ENCODE measurements at places on chromosomes 5 and 9.

- peak; percentile 81 for DNase-seq
Observed at GRCh38 chr9:34992376-34992951, 2.9 kb downstream of the DNAJB5 start.

GRCh38 chr9:71637926-71638325 is 130.4 kb downstream of the CEMIP2 start:
- DNase-seq = no peak

DNA sequence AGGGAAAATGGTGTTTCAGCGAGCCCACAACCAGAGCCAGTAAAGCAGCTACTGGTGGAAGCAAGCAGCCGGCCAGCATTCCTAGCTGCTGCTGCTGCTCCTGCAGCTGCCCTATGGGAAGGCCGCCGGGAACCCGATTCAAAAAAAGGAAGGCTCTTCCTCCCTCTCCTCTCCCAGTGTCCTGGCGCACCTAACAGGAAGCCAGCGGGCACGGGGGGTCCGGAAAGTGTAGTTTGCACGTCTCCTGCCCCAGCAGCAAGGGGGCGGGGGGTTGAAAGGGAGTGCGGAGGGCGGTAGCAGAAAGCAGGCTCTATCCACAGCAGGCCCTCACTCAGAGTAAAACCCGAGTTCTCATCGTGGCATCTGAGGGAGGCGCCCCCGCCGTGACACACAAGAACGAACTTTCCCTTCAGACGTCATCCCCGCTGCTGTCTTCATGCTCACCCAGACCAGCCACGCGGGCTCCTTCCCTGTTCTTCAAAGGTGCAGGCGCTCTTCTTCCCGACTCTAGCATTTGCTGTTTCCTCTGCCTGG is 16.5 kb downstream of the GRXCR2 start:
- DNase-seq = no peak

DNA sequence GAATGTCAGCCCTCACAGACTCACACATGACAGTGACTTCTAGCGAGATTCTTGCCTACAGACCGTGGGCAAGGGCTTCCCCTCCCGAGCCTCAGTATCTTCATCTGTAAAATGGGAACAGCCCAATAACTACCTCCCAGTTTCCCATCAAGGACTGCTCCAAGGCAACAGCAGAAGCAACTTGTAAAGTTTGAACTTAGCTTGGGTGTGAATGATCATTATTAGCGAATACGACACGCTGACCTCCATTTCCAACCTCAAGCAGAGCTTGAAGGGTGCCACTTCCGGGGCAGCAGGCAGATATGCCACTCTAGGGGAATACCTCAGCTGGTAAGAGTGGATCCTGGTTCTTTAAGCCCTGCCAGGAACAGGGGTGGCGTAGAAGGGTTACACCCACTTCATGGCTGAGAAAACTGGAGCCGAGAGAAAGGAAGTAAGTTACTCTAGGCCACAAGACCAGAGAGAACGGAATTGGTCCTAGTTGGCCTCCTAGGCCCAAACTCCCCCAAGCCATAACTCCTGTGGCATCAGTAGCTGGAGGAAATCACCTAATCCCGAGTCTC is 2.0 kb downstream of the RNF44 start:
- no peak for DNase-seq

DNA sequence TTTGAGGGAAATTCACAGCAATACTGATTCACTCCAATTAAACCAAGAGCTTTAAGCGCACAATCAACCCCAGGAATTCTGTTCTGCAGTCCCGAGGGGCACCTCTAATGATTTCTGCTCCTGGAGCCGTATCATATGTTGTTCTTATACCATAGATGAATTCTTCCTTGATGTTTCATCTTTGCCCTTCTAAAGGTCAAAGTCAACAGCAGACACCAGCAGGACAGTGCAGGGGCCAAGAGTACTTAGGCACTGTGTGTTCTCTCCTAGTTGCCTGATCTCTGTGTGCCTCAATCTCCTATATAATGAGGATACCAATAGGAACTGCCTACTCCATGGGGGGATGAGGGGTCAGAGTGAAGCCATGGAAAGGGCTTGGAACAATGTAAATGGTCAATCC is 16.5 kb downstream of the EPB41L4B start:
- no peak for DNase-seq

GRCh38 chr5:85049020-85049419 is 664.3 kb upstream of the EDIL3 start:
- peak; percentile 10 for DNase-seq

DNA sequence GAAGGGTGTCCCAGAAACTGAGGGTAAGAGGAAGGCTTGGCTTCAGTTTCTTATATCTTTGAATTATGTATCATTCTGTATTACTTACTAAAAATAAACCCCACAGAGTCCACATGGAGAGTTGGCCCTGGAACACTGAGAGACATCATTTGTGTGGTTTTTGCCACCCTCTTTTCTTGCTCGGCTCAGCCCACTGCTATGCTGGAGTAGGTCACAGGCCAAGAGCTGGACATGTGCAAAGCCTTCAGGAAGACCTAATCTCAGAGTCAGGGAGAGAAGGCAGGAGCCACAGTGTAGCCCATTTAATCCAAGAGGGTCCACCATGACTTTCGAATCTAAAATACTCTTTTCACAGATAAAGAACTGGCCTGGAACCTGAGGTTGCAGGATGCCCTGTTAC is 47.5 kb downstream of the MAMDC2 start:
- DNase-seq = no peak

- peak; percentile 29 for DNase-seq
Observed at GRCh38 chr5:179699616-179700237, 960 bp downstream of the CANX start.

- no peak for DNase-seq
Observed at GRCh38 chr5:102893942-102894341, 138.8 kb downstream of the PAM start.

GRCh38 chr9:100911273-100911672 is 117.3 kb upstream of the PLPPR1 start:
- no peak for DNase-seq

GRCh38 chr5:107544476-107544875 is 126.3 kb downstream of the EFNA5 start:
- DNase-seq = no peak

GRCh38 chr5:2738700-2739359 is 12.6 kb downstream of the IRX2 start:
- no peak for DNase-seq

DNA sequence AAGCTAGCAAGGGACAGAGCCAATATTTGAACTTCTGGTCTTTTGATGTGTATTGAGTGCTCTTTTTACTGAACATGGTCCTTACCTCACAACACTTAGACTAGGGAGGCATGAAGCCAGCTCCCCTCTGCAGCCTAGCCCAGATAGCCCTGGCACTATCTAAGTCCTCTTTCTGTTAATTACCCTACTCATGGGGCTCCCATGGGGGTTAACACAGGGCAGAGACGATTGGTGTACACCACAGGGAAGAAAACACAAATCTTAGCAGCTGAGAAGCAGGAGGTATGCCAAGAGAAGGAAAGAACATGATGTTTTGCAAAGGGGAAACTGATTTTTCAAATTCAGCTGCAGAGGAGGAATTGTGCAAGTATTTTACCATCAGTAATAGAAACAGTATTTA is 383.8 kb downstream of the TMEM232 start:
- no peak for DNase-seq

DNA sequence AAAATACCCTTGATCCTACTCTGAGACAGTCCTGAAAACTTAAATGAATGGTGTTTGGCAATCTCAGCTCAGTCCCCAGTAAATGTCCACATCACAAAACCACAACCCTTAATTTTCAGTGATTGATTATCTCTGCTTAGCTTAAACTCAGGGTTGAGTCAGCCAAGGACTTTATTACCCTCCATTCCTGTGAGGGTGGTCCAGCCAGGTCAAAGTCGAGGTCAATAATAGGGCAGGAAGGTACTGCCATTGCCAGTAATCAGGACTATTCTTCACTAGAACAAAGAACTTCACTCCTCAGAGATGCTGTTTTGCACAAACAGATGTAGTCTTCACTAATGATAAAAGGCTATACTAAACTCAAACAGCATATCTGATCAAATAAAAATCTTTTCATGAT is 499.4 kb downstream of the ISL1 start:
- DNase-seq = no peak

DNA sequence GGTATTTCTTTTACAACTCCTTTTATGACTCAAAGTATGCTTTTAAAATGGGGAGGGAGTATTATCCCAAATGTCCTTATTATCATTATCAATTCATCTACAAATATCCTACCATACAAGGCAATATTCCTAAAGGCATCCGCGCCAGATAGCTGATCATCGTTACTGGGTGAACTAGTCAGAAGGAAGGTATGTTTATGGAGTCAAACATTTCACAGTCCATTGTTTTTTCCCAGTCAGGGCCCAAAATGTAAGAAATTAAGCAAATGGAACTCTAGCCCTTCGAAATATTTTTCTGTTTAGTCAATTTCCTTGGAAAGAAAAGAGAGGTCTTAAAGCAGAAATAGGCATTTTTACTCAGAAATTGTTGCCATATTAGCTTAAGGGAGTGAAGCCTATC is 188.5 kb upstream of the CCNG1 start:
- DNase-seq = no peak

DNA sequence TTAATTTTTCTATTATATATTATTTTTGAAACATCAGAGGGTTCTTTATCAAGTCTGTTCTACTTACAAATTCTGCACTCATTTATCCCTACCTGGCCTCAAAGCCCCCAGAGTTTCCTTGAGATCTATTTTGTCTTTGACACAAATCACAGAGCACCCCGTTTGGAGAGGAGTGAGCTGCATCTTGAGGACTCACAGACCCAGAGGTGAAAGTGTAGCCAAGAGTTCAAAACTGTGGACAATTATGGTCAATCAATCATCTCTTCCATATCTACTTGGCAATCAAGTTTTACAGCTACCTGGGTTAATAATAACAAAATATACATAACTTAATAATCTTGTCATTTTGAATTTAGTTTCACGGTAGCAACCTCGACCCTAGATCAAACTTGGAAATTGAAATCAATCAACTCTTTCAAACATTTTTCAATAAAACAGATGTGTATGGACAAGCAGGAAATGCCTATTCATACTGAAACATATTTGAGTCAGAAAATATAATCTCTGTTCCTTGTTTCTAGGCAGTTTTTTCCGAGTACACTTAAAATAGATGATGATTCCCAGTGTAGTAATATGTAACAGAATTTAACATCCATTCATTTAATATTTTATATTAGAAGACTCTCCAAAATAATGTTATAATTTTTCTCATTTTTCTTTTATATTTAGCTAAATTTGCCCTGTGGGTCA is 13.7 kb upstream of the SYK start:
- DNase-seq = no peak

DNA sequence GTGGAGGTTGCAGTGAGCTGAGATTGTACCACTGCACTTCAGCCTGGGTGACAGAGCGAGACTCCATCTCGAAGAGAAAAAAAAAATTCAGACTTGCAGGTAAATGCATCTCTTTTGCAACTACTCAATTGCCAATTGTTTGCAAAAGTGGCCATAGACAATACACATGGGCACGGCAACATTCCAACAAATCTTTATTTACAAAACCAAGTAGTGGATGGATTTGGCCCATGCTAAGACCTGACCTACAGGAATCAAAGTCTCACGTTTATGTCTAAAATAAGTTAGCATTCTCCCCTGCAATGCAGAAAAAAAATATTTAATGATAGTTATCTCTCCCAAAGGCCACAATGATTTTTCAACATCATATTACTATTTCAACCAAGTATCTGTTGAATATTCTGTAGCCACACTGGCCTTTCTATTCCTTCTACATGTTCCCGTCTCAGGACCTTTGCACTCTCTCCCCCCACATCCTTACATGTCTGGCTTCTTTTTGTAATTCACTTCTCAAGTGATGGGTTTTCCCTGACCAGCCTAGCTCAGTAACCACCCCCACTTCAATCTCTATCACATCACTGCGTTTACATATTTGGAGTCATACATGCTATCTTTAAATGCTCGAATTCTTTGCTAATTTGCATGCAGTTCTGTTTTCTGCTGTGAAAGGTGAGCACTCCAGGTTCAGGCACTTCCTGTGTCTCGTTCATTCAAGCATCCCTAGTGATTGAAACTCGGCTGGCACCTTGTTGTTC is 54.2 kb downstream of the FNBP1 start:
- DNase-seq = no peak

DNA sequence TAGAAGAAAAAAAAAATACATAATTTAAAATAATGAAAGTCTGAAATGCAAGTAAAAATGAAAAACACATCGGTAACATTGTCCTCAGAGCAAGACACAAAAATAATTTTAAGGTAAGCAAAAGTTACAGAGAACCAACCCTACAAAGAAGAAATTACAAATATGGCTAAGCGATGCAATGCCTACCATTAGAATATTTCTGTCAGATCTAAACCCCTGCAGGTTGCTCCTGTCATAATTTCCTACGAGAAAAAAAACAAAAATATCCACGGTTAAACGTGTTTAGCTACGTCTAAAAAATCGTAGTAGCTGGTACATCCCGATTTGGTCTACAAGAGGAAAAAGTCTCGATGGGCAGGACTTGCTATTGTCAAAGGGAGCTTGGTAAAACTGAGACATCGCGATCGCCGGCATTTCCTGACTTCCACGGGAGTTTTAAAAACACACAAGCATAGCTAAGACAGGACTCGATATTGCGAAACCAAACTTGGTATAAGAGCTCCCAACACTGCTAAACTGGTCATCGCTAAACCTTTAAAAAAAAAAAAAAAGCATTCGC is 1.1 kb upstream of the ANXA2R start:
- DNase-seq = no peak

DNA sequence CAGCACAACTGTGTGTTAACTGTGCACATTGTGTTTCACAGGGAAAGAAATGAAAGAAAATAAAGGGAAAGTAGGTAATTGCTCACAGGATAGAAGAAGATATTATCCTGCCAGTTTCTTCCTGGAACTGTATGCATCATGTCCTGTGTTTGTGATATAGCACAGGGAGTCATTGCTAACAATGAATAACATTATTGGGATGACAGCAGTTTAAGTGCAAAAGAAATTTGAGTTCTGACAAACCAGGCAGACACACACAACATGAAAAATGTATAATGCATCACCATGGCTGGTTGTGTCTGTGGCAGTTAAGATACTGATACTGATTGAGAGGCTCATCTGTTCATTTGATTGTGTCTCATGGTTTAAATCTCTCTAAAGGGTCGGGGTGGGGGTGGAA is 145.4 kb downstream of the SPATA31D1 start:
- DNase-seq = no peak

DNA sequence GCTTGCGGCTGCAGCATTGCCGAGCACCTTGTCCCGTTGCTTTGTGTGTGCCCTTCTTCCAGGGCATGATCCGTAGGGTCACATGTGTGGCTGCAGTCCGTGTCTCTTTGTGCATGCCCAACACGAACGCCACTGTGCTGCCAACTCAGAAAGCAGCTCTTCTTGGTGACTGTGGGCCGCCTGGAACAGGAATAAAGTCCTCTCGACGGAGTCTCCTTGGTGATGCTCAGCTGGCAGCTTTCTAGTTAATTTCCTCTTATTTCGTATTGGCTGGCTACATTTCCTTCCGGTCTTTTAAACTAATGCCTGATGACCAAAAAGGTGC is 5.8 kb downstream of the EXOC3 start:
- DNase-seq = no peak

DNA sequence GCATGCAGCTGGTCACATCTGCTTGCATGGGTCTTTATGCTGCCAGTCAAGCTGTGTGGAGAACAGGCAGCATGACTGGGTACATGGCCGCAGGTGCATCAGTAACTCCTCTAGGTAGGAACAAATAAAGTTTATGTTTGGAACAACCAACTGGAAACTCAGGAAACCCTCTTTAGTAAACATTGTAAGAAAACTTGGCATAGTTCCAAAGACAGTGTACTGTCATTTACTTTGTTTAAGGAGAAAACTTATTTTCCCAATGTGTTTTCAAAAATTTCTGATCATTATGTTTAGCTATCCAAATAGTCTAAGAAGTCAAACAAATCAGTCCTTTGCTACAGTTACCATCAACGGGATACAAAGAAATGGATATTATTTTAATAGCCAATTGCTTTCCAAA is 386.0 kb downstream of the CHSY3 start:
- DNase-seq = no peak

GRCh38 chr9:37340961-37341360 is 81.5 kb upstream of the GRHPR start:
- DNase-seq = no peak
